ENCODE measurements at places on chromosomes 5 and 9. TPM values are rescaled to one million over a fixed set of nuclear protein-coding genes. Genes with fewer than 3 reads are reported as not detected.

- no peak for DNase-seq
These were observed 6.0 kb upstream of the PUM3 start for GRCh38 chr9:2849941-2850340.

GRCh38 chr9:86990290-86990689 is 43.0 kb upstream of the GAS1 start:
- no peak for DNase-seq

DNA sequence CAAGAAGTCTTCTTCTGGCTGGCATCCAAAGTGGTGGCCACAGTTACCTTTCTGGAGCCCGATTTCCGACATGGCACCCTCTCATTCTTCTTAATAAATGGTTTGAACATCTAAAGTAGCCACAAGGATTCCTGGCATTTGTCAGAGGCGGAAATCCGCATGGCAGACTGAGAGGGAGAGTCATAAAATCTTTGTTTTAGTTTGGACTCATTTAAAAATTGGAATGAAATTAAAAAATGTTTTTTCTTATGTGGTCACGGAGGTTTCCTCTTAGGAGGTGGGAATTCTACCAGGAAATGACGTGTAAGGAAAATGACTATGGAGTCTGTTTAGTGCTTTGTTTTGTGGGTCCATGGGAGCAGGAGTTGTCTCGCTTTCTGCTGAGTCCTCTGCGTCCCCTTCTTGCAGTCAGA is 133.0 kb upstream of the PTCH1 start:
- DNase-seq, result no peak

DNA sequence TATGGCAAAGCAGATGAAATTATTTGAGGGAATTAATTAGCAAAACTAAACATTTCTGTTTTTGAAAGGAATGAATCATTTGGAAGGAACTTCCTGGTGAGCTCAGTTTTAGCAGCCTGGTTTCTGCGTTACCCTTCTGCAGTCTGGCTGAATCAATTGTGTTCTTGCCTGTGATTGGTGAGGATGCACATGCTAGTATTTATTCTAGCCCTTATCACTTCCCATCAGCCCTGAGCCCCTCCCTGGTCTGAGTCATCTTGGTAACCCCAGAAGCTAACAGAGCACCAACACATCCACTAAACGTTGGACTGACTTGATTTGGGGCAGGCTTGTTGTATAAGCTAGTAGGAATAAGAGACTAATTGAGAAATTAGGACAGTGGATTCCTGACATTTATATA is 6.6 kb downstream of the TJP2 start:
- DNase-seq, result peak; percentile 22

DNA sequence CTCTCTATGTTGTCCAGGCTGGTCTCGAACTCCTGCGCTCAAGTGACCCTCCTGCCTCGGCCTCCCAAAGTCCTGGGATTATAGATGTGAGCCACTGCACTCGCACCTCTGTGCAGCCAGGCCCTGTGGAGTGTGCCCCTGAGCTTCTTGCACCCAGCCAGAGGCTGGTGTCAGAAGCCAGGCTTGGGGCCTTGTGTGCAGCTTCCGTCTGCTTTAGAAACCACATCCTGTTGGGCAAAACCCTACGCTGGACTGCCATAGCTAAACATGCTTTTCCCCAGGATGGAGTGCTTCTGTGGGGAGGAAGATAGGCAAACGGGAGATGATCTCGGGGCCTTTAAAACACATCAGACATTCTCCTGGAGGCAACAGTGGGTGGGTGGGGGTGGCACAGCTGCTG is 40.1 kb downstream of the PRRT1B start:
- DNase-seq, result peak; percentile 30

- DNase-seq, result no peak
These were observed 268.4 kb downstream of the MAN2A1 start for GRCh38 chr5:109958082-109958481.

DNA sequence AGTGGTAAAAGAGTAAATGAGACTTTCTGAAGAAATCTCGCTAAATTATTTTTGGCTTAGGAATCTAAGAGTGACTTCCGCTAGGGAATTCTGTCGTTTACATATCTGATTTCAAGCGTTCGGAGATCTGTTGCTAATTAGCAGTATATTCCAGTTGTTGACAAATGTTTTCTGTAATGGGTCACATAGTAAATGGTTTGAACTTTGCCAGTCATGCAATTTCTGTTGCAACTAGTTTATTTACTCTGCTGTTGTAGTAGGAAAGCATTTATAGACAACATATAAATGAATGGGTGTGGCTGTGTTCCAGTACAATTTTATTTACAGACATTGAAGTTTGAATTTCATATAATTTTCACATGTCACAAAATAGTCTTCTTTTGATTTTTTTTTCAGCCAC is 57.4 kb upstream of the JAK2 start:
- no peak for DNase-seq

DNA sequence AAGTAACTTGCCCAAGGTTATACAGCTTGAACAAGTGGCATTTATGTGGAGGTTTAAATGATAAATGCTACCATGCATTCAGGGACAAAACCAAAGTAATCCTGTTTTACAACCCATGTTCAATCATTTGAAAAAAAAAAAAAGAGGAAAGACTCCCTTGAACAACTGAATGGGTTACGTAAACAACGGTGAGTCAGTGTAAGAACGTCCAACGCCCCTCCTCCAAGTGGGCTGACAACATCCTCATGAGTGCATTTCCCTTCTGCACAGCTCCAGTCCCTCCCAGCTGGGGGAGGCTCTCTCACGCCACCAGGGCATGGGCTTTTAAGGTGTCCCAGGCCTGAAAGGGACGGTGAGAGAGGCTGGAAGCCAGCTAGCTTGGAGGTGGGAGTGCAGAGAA is 90.0 kb downstream of the PRRT1B start:
- peak; percentile 90 for DNase-seq

GRCh38 chr5:664343-664993 is 28.7 kb downstream of the TPPP start:
- DNase-seq, result peak; percentile 63

DNA sequence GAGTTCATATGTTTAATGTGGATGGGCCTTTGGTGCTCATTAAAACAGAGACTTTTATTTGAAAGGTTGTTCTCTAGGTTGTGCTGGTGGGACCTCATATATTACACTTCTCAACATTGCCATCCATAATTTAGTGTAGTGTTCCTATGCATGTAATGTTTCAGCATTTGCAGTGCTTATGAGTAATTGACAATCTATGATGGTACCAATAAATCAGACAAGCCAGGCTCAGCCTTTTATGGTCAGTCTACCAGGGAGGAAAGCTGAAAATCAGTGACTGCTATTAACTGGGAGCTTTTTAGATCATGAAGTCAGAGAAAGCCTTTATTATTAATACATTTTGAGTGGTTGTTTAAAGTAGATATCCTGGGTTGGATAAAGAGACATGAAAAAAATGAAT is 120.1 kb upstream of the SLC28A3 start:
- DNase-seq, result no peak

- DNase-seq, result no peak
These were observed 261.5 kb downstream of the FANCC start for GRCh38 chr9:95055851-95056551.

- no peak for DNase-seq
These were observed 90.1 kb downstream of the ANKRD18B start for GRCh38 chr9:33614001-33614687.

DNA sequence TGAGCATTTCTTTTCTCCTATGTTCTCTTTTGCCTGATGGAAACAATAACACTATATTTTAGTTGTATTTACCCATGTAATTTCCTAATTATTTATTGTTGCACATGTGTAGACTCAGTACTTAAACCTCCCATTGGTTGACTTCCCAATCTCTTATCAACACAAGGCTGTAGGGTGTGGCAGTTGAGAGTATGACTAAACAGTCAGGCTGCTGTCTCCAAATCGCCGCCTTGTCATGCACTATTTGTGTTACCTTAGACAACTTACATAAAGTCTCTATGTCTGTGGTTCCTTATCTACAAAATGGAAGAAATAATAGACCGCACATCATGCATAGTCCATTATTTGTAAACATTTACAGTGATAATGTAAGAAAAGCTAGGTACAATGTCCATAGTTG is 68.9 kb upstream of the EFNA5 start:
- DNase-seq, result no peak

- DNase-seq, result no peak
These were observed 94.0 kb upstream of the RAPGEF1 start for GRCh38 chr9:131833906-131834305.

- no peak for DNase-seq
These were observed 4.3 kb downstream of the NHP2 start for GRCh38 chr5:178149199-178149932.

- no peak for DNase-seq
These were observed 7.4 kb upstream of the PPP3R2 start for GRCh38 chr9:101601904-101602765.

- no peak for DNase-seq
These were observed 58.0 kb downstream of the C9orf50 start for GRCh38 chr9:129562917-129563316.

DNA sequence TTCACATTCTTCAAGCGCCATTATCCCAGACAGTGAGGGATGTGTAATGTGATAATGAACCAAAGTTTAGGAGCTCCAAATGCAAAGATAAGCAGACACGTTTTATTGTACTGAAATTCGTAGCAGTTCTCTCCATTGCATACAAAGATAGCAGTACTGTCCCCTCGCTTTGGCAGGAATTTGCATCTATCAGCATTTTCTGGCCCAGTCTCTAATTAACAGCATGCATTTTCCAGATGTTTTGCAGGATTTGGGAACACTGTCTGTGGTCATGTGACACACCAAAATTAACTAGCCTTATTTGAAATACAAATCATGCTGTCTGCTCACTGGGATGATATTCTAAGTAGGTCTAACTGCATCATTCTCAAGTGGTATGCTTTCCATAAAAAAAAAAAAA is 235.9 kb upstream of the TRPM3 start:
- no peak for DNase-seq

DNA sequence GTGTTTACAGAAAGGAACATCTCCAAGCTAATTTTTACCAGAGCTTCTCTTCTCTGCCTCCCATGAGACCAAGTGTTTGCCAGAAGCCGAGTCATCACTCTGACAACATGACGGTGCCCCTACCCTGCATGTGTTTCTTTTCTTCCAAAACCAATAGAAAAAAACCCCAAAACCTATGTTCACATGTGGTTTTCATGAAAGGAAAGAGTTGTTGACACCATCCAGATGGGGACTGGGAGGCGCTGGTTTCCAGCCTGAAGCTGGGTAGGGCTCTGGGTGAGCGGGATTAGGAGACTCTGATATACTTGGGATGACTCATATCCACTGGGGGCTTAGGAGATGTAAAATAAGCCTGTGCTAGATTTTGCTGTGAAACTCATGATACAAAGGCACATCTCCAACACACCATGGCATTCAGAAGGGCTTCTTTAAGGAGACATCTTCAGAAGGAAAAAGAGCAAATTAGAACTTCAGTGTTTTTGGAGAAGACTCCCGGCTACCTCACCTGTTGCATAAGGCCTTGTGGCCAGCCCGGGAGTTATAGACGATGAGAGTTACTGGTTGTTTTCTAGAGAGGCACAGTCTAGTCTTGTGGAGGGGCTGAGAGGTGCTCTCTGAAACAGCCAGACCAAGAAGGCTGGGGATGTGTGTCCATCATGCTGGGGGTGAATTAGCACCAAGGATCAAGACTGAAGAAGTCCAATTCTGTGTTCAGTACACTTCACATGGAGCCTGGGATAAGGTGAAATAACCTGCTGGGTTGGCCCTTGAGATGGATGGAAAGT is 108.9 kb upstream of the LHFPL2 start:
- no peak for DNase-seq

- peak; percentile 41 for DNase-seq
These were observed 29.6 kb upstream of the UBAC1 start for GRCh38 chr9:135990468-135991429.

GRCh38 chr9:135217836-135218235 is 130.4 kb downstream of the OLFM1 start:
- no peak for DNase-seq

The EGR1 gene
- total RNA-seq, result 68.4 TPM

The GRXCR2 gene
- not detected for total RNA-seq

The COL15A1 gene
- total RNA-seq, result 51.9 TPM

The GNG10 gene
- 48.7 TPM for total RNA-seq

The PLCXD3 gene
- 0.64 TPM for total RNA-seq

The VAV2 gene
- total RNA-seq, result 25.3 TPM

The PCDHA1 gene
- total RNA-seq, result not detected
